Kidney (tissue), 22 donors: ENCODE measurements at places on chromosomes 11 and 22. TPM values are rescaled to one million over a fixed set of nuclear protein-coding genes. Genes with fewer than 3 reads are reported as not detected.

RASL10A gene
- 1.2 TPM for total RNA-seq

EXPH5 gene
- 9.5 TPM for total RNA-seq

OR56A3 gene
- not detected for total RNA-seq

SLC22A9 gene
- total RNA-seq: not detected

GRCh38 chr22:44031158-44031952 lies 7.3 kb downstream of the PARVB start:
- peak overlapping the region; percentile 71 for H3K27ac ChIP-seq
- H3K27me3 ChIP-seq: no peaks in the 10 kb centered on the region
- H3K4me1 ChIP-seq: peaks cover 8% of the 10 kb centered on the region
- no peaks in the 10 kb centered on the region for H3K36me3 ChIP-seq
- DNase-seq: no peak

GRCh38 chr22:47600281-47600680 lies 837.8 kb downstream of the TBC1D22A start:
- no peak for DNase-seq
- H3K36me3 ChIP-seq: no peaks in the 10 kb centered on the region
- H3K27me3 ChIP-seq: no peaks in the 10 kb centered on the region

- H3K4me1 ChIP-seq: peaks cover 16% of the 10 kb centered on the region
- H3K27ac ChIP-seq: peak overlapping the region; percentile 5
- peak overlapping the region; percentile 71 for H3K4me3 ChIP-seq
- no peaks in the 10 kb centered on the region for H3K27me3 ChIP-seq
Observed at GRCh38 chr11:88173956-88174355, 1.3 kb downstream of the RAB38 start.

- no peaks in the 10 kb centered on the region for H3K36me3 ChIP-seq
- no peak overlapping the region for H3K4me3 ChIP-seq
- H3K4me1 ChIP-seq: peaks cover 6% of the 10 kb centered on the region
- DNase-seq: no peak
- no peaks in the 10 kb centered on the region for H3K27me3 ChIP-seq
- no peak overlapping the region for H3K27ac ChIP-seq
Observed at GRCh38 chr11:132122735-132123134, 752.3 kb downstream of the NTM start.

- no peaks in the 10 kb centered on the region for H3K4me1 ChIP-seq
- H3K27me3 ChIP-seq: no peaks in the 10 kb centered on the region
- H3K27ac ChIP-seq: no peak overlapping the region
- H3K4me3 ChIP-seq: peak overlapping the region; percentile 26
- peak; percentile 20 for DNase-seq
- peaks cover 27% of the 10 kb centered on the region for H3K36me3 ChIP-seq
Observed at GRCh38 chr22:39503630-39504029, 1.5 kb downstream of the MIEF1 start.

GRCh38 chr22:28620244-28620922 lies 59.3 kb downstream of the TTC28 start:
- DNase-seq: no peak
- H3K27ac ChIP-seq: no peak overlapping the region
- H3K4me3 ChIP-seq: no peak overlapping the region
- no peaks in the 10 kb centered on the region for H3K4me1 ChIP-seq

DNA sequence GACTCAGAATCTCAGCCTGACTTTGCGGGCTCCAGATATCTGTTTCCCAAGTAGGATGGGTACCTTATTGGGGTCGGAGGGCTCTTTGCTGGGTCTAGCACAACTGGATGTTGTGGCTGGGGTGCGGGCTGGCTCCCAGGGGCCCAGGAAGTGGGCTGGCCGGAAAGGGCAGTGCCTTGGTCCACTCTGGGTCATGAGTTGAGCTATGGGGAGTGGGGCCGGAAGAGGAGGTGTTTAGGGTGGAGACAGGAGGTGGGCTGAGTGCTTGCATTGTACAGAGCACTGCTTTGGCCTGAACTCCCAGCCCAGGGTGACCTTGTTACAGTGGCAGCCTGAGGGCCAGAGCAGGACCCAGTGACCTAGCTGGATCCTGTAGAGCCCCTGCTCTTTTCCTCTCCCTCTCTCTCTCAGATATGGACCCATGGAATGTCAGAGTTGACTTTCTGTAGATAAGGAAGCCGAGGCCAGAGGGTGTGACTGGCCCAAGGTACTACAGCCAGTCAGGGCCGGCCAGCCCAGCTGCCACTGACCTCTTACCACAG lies 13.2 kb downstream of the PHLDB1 start:
- H3K4me1 ChIP-seq: peaks cover 15% of the 10 kb centered on the region
- H3K4me3 ChIP-seq: peak overlapping the region; percentile 72
- DNase-seq: no peak
- no peaks in the 10 kb centered on the region for H3K27me3 ChIP-seq
- H3K27ac ChIP-seq: peak overlapping the region; percentile 84

GRCh38 chr22:36745301-36745995 lies 30.5 kb downstream of the IFT27 start:
- DNase-seq: no peak
- H3K4me1 ChIP-seq: no peaks in the 10 kb centered on the region
- no peak overlapping the region for H3K4me3 ChIP-seq
- H3K27me3 ChIP-seq: no peaks in the 10 kb centered on the region
- H3K27ac ChIP-seq: no peak overlapping the region

DNA sequence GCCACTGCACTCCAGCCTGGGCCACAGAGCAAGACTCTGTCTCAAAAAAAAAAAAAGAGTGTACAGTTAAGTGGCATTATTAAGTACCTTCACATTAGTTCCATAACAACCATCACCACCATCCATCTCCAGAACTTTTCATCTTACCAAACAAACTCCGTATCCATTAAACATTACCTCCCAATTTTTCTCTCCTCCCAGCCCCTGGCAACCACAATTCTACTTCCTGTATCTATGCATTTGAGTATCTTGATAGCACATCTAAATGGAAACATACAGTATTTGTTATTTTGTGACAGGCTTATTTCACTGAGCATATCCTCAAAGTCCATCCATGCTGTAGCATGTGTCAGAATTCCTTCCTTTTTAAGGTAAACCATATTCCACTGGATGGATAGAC lies 46.8 kb downstream of the DGCR2 start:
- no peaks in the 10 kb centered on the region for H3K4me1 ChIP-seq
- H3K36me3 ChIP-seq: peaks cover 2% of the 10 kb centered on the region
- no peak for DNase-seq
- no peaks in the 10 kb centered on the region for H3K27me3 ChIP-seq
- H3K27ac ChIP-seq: no peak overlapping the region
- H3K4me3 ChIP-seq: no peak overlapping the region

DNA sequence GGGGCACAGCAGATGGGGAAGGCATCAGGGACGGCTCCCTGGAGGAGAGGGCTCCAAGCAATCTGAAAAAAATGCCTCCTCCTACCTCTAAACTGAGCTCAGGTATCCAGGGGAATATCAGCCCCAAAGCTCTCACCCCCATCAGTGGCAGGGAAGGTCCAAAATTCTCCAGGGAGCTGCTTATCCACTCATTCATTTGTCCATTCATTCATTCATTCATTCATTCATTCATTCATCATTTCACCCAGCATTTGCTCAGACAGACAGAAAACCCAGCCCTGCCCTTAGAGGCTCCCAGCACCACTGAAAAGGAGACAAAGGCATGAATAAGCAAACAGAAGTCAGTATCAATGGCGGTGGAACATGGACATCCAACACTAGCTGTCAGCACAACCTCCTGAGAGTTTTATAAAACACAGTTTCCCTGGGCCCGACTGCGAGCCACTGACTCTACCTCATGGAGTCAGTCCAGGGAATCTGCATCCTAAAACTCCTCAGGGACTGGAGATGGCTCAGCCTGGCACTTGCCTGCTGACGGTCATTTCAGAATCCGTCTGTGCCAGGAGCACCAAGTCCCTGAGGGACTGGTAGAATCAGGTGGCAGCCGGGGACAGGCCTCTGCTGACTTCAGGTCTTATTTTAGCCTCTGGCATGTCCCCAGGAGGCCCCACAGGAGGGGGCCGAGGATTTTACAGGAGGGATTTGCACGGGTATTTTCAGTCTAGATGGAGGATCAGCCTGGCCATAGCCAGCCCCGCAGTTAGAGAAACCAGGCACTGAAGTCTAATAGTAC lies 164.6 kb downstream of the MN1 start:
- DNase-seq: no peak
- no peaks in the 10 kb centered on the region for H3K4me1 ChIP-seq
- peaks cover 2% of the 10 kb centered on the region for H3K27me3 ChIP-seq
- no peak overlapping the region for H3K27ac ChIP-seq
- no peak overlapping the region for H3K4me3 ChIP-seq
- H3K36me3 ChIP-seq: no peaks in the 10 kb centered on the region

DNA sequence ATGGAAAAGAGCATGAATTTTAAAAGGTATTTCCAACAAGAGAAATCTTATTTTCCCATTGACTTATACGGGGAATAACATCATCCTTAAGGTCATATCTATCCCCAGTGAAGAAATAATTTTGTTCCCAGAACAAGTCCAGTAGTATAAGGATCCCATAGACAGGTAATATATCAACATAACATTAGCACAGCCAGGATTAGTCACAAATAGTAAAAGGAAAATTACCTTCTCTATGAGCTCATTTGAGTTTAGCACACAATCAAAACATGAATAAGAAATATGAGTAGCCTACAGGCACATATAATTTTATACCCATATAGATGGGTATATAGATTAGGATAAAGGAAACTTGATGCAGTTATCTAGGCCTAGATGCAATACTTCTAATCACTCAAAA lies 2.8 kb upstream of the OR52K1 start:
- H3K4me3 ChIP-seq: no peak overlapping the region
- DNase-seq: no peak
